Stimulated activated effector memory CD8-positive, alpha-beta T cell treated with anti-CD3 and anti-CD28 coated beads, Interleukin-12 subunit alpha, Interleukin-12 subunit beta, amount 100 ng/mL, for 72 hours (primary cell): ENCODE measurements at places on chromosomes 6 and 20.

DNA sequence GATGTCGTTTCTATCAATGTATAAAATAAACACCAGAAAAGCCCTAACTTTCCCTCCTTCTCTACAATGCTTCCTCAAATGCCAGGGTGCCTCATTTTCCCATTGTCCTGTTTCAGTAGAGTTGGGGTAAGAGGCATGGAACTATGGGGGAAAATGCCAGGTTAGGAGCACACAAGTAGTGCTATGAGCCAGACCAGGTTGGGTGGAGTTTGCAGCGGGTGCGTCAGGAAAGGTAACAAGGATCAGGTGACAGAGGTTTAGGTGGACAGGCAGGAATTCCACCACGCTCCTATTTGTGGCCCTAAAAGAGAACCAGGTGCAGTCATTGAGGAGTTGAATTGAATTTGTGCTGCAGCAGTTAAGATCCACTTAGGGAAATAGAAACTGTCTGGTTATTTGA is 36.5 kb downstream of the SYTL3 start:
- DNase-seq = no peak

GRCh38 chr20:19363476-19363875 is 151.0 kb downstream of the SLC24A3 start:
- DNase-seq = no peak

GRCh38 chr6:41502566-41502916 is 43.6 kb upstream of the FOXP4 start:
- no peak for DNase-seq

DNA sequence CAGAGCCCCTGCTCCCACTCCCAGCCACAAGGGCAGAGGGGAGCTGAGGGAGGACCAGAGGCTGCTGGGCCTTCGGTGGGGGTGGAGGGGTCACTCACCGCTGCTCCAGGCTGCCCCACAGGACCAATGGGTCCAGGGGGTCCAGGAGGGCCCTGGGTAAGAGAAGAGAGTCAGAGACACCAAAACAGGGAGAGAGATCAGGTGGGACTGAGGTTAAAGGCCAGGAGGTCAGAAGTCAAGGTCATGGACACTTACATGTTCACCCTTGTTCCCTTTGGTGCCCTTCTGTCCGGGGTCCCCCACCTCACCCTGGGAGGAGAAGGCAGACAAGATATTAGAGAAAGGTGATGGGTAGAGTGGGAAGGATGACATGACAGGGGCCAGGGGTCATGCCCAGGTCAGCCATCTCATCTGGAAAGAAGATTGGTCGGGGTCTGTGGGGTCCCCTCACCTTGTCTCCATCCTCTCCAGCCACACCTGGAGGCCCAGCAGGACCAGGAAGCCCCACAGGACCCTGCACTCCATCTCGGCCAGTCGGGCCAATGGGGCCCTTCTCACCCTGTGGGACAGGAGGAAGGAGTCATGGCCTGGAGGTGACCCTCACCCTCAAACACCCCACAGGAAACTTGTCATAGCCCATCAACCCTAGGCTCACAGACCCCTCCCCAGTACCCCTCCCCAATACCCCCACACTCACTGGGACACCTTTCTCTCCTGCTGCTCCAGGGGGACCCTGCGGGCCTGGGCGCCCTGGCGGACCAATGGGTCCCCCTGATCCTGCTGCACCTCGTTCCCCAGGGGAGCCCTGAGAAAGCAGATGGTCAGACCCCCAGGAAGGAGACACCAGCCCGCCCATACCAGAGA is 21.0 kb downstream of the COL11A2 start:
- DNase-seq = no peak

- DNase-seq = no peak
Observed at GRCh38 chr6:105911106-105911629, 175.0 kb upstream of the PRDM1 start.

GRCh38 chr20:35108921-35109320 is 16.3 kb upstream of the TRPC4AP start:
- no peak for DNase-seq

GRCh38 chr20:36063916-36064657 is 90.5 kb upstream of the EPB41L1 start:
- DNase-seq = no peak

DNA sequence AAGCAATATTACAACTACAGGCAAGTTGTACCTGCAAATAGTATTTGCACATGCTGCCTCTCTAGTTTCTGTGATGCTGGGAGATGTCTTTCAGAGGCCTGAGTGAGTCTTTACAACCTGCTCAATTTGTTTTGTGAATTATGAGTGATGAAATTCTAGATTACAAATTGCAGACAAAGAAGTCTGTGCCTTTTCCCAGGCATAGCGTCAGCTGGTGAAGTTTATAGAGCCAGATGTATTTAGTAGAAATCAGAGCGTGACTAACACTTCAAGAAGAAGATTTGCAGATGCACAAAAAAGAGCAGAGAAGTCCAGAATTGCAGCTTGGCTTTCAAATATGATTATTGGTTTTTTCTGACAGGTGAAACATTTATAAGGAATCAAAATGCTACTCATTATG is 289.9 kb downstream of the PLCB1 start:
- no peak for DNase-seq

- no peak for DNase-seq
Observed at GRCh38 chr20:16583474-16583873, 10.2 kb upstream of the KIF16B start.

- no peak for DNase-seq
Observed at GRCh38 chr6:33199687-33200218, 712 bp downstream of the RXRB start.

- DNase-seq = no peak
Observed at GRCh38 chr6:159068904-159069578, 24.2 kb upstream of the TAGAP start.

GRCh38 chr6:166800137-166800536 is 156.2 kb downstream of the RNASET2 start:
- no peak for DNase-seq

- DNase-seq = no peak
Observed at GRCh38 chr20:44092551-44093248, 94.3 kb downstream of the JPH2 start.

DNA sequence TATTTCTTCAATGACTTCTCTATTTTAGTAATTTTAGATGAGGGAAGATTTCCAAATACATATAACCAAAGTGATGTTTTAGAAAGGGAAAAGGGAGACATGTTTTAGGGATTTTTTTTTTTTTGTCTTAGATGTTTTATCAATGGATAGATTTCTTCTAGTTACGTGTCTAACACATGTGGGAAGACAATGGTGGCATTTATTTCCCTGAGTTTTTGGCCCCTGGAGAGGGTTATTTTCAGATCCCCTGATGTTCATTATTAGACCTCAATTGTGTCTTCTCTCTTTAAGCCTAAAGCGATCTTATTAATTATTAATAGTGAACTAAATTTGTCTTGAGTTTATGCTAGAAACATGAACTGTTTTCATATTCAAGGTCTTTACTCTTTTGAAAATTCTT is 30.3 kb downstream of the TRMT11 start:
- no peak for DNase-seq

GRCh38 chr6:107786709-107787588 is 37.2 kb downstream of the SCML4 start:
- DNase-seq = peak; percentile 52

- DNase-seq = no peak
Observed at GRCh38 chr20:63878899-63879663, 14.0 kb downstream of the TPD52L2 start.

DNA sequence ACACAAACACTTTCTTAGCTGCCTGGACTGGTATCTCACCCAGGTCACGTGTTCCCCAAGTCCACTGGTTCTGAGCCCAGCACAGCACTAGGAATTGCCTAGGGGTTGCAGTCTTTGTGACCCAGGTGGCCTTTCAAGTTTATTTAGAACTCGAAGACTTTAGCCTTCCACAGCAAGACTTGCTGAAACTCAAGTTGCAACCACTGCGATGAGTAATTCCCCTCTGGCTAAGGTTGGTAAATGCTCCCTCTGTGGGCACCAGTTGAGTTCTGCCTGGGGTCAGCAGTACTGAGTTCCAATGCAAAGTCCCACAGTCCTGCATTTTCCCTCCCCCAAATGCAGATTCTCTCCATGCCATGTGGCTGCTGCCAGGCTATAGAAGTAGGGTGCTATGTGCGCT is 77.6 kb upstream of the MOCS1 start:
- no peak for DNase-seq
